CD8-positive, alpha-beta T cell (primary cell): ENCODE measurements at places on chromosomes 6 and 20.

DNA sequence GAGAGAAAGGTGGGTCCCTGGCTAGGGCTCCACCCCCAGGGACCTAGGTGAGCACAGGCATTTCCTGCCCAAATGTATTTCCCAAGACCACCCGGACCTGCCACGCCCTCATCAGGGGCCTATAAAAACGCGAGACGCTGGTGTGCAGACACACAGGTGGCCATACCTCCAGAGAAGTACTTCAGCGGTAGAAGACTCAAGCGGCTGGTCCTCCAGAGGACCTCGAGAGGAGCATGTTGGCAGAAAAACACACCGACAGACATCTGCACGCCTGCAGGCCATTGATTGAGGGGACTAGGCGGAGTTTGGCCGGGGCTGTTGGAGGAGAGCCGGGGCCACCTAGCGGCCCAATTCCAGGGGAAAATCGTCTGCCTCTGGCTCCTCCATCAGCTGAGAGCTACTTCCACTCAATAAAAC lies 695.8 kb upstream of the MMS22L start:
- DNase-seq, result no peak

- no peak for DNase-seq
Measured at GRCh38 chr6:108946695-108947094, 98.5 kb downstream of the ARMC2 start.

DNA sequence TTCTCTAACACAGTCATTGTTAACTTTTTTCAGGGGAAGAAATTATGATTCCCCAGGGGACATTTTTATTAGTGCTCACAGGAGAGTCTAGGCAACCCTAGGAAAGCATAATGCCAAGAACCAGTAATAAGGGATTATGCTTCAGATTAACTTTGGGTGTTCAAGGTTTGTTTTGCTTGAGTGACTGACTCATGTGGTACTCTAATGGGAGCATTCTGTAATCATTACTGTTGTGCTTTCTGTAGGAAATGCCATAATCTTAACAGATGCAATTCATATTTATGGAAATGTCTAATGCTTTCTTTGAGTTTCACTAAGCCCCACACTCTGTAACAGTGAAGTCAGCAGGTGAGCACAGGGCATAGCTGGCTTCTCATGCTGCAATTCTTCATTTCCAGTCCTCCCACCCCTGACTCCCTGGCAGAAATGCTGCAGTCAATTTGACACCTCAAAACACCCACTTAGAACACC lies 263.4 kb upstream of the MAN1A1 start:
- DNase-seq, result no peak

GRCh38 chr6:114195027-114195365 lies 147.8 kb downstream of the HS3ST5 start:
- DNase-seq, result no peak

GRCh38 chr6:90146921-90147649 lies 149.6 kb downstream of the BACH2 start:
- DNase-seq, result no peak

- DNase-seq, result peak; percentile 15
Measured at GRCh38 chr20:4810426-4811019, 88.8 kb downstream of the PRND start.

GRCh38 chr6:109963598-109964170 lies 14.4 kb upstream of the GPR6 start:
- DNase-seq, result no peak

DNA sequence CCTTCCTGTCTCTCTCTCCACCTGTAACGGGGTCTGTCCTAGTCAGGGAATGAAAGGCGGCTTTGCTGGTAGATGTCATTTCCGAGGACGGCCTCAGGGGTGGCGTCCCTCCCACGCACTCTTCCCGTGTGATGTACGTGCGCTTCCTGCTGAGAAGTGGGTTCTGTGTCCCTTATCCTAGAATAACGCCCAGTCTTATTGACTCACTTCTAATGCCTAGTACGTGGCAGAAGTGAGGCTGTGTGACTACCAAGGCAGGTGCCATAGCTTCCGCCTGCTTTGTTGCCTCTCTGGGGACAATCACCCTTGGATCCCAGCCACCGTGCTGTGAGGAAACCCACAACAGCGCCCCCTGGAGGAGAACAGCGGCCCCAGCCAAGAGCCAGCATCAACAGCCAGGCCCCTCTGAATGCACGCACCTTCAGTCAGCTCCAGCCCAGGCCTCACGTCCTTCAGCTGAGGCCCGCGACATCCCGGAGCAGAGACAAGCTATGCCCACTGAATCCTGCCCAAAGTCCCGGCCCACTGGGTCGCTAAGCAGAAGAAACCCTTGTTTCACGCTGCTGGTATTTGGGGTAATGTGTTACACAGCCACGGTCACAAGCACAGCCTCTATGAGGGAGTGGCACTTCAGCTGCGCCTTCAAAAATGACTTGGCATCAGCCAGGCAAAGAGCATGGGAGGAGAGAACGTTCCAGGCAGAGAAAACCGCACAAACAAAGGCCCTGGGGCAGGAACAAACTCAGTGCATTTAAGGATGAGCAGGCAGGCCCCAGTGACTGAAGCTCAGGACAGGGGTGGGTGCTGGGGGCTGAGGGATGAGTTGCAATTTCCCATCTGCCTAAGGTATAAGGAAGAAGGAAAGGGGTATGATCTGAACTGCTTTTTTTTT lies 224.2 kb downstream of the NFATC2 start:
- peak; percentile 43 for DNase-seq

DNA sequence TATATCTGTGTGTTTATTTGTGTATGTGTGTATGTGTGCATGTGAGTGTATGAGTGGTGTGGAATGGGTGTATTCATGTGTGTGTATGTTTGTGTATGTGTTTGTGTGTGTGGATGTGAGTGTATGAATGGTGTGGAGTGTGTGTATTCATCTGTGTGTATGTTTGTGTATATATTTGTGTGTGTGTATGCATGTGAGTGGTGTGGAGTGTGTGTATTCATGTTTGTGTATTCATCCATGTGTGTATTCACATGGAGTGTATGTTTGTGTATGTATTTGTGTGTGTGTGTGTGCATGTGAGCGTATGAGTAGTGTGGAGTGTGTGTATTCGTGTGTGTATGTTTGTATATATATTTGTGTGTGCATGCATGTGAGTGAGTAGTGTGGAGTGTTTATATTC lies 66.6 kb downstream of the PPP1R14C start:
- DNase-seq, result no peak

- no peak for DNase-seq
Measured at GRCh38 chr6:110652520-110652919, 162.7 kb downstream of the CDK19 start.

DNA sequence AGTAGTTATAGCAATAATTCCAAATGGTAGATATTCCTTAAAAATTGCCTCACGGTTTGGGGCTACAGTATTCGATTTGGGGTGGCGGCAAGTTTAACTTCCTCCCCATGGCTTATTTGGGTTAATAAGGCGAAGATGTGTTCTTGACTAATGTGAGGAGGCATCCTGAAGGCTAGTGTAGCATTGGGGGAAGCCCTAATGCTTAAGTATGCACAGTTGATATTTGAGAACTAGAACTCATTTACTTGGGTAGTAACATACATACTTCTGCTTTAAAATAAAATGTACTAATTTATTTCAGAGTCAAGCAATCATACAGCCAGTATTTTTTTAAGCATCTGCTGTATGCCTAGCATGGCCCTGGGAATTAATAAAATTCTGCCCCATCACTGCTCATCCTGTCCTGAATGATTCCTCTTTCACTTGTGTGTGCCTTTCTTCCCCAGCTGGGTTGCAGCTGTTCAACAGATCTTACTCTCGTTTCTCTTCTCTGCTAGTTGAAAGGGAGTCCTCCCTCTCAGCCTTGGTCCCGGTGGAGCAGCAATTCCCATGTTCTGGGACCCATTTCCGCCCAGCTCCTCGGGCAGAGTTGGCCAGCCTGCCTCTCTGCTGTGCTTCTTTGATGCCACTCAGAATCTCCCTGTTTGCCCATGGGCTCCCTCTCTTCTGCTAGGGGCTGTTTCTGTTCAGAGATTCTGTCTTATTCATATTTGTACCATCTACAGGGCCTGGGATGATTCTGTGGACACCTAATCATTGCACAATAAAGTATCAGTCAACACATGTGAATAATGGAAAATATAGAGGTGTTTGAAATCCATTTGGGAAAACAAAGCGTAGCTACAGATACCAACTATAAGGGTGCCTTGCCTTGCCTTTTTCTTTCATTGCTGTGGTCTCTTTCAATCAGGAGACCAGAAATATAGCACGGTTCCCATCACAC lies 104.8 kb downstream of the ARID1B start:
- DNase-seq, result no peak

DNA sequence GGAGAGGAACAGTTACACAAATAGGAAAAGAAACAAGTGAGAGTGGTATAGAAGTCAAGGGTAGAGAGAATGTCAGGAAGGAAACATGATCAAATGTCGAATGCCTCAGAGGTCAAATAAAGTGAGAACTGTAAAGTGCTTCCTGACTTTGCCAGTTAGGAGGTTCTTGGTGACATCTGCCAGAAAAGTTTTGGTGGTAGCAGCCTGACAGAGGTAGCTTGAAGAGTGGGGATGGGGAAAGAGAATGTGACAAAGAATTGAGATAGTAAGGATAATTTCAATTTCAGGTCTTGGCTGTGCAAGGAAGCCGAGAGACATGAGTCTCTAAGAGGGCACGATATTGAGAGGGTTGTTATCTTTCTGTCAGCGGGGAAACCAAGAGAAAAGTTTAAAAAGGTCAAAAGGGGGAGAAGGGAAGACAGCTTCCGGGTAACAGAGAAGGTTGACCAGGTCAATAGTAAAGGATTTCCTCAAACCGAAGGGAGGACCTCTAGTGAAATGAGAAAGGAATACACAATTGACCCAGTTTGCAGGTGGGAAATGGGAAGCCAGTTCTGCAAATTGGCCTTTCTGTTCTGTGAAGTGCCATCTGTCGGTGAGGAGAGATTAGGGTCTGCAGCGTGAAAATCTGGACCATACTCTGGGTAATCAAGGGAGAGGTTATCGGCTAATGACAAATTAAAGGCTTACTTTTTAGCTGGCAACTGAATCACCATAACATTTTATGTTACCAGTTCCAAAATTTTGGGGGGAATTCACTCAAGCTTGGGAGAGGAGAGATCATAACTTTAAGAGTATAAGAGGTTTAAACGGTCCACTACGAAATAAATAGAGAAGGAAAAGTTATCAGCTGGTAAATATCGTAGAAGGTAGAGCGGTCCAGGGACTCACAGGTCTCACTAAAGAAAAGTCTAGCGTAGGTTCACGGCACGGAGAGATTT lies 973 bp upstream of the BRD2 start:
- DNase-seq, result no peak
